Heart left ventricle (tissue), 16 donors: ENCODE measurements at places on chromosomes 5 and 9.

GRCh38 chr5:172115541-172115982 is 72.5 kb downstream of the STK10 start:
- peak; percentile 37 for DNase-seq

DNA sequence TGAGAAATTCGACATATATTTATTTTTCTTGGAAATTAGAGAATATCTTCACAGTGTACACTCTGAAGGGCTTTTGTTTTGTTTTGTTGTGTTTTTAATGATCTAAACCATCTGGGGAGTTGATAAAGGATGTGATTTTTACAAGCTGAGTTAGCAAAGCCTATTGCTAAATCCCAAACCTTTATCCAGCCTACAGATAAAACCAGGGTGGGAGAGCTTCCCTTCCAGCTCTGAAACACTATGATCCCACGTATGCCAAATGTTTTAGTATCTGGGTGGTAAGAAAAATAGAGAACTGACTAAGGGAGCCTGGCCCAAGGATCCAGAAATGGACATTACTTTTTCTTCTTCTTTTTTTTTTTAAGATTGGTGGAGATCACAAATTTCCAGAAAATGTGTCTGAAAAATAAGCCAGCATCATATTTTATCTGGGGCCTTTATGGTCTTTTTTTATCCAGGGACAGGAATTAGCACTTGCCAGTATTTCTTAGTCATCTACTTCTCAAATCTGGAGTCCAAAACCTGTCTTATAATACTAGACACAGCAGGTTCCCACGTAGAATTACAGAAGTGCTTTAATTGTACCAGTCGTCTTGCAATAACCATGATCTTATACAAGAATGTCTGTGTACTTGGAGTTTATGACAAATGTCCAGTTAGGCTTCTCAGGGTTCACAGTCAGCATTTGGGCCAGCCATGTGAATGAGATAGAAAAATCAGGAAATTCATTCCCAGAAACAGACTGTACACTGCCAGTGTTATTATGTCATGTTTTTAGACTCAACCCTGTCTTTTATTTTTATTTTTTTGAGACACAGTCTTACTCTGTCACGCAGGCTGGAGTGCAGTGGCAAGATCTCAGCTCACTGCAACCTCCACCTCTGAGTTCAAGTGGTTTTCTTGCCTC is 290.8 kb upstream of the MPDZ start:
- DNase-seq: no peak

DNA sequence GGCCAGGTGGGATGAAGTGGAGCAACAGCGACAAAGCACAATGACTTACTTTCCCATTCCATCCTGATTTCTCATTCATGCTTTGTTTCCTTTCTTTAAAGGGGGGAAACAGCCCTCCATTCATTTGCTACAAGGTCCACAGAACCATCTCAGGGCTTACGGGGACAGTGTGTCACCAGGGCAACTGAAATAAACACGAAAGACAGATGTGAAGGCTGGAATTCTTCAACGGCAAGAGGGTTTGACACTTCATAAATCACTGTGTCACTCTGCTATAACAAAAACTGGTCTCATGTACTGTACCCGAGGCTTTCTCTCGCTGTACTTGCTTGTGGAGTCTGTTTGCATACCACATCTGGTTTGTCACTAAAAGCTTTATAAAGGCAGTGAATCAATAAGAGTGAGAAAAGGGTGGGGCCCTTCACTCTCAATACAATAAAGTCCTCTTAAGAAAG is 150.8 kb downstream of the EFNA5 start:
- no peak for DNase-seq

DNA sequence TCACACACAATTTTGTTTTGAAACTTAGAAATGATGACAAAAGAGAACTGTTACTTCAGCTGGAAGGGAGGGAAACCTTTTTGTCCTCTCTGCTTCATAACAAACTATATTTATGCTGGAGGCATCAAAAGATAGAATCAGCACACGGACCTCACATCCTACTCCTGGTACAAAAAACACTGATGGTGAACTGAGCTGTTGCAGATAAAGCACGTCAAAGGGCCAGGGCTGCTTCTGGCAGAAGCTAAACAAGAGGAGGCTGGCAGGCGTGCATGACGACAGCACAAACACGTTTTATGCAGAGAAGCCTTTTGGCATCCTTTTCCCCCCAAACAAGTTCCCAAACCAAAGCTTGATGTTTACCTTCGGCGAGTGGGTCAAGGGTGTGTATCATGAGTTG is 169.6 kb downstream of the SLC24A2 start:
- no peak for DNase-seq

GRCh38 chr5:74421377-74421776 is 219.2 kb downstream of the ENC1 start:
- no peak for DNase-seq

DNA sequence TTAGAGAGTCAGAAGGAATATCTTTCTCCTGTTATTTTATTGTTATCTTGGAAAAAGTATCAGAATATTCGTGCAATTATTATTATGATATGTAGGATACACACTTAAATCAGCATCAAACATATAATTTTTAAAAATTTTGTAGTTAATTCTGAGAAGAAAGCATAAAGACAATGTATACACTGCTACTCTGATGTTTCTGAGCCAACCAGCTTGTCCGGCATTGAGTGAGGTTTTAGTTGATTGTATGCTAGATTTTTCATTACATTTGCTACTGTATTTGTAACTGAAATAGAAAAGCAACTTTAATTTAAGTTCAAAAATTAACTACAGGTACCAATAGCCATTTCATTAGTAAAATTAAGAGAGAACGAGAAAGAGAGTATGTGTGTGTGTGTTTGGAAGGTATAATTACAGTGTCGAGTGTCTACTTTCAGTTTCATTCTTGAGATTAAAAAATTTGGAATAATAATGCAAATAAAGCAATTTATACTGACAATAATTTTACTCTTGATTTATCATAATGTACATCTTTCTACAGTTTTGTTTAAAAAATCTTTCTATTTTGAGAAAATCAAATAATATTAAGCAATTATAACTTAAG is 160.4 kb upstream of the CDH12 start:
- DNase-seq: no peak

DNA sequence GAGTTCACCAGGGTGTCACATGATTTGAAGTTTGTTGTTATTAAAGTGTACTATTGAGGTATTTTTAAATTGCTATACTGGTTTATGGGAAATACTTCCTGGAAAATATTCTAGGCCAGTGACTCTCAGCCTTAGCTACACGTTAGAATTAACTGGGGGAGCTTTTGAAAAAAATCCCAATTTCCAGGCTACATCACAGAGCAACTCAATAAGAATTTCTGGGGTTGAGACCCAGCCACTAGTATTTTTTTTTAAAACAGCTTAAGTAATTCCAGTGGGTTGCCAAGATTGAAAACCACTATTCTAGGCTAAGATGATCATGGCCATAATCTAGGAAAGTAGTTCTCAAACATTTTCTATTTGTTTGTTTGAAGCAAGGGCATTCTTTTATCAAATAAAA is 142.9 kb upstream of the GRIA1 start:
- DNase-seq: no peak

DNA sequence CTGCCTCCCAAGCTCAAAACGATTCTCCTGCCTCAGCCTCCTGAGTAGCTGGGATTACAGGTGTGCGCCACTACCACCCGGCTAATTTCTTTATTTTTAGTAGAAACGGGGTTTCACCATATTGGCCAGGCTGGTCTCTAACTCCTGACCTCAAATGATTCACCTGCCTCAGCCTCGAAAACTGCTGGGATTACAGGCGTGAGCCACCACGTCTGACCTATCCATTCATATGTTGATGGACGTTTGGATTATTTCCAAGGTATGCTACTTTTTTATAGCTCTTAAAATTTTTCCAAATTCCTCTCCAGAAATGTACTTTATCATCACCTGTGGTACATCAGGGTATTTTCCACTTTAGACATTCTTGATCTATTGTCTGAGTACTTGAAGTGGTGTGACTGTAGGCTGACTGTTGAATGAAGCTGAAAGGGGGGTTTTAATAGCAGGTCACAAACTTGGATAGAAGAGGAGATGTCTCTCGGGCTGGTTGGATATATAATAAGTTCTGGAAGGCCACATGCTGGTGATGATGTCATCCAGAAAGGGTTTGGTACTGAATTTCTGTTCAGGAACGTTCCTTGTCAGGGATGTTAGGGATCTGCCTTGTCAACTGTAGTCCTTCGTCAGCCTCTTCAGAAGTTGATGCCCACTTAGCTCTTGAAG is 7.4 kb downstream of the CTNNA1 start:
- DNase-seq: no peak

GRCh38 chr9:15505921-15506320 is 4.8 kb downstream of the PSIP1 start:
- DNase-seq: no peak
